ENCODE measurements at places on chromosomes 2 and 18.

GRCh38 chr2:182302174-182302573 is 124.7 kb downstream of the PDE1A start:
- DNase-seq: no peak

DNA sequence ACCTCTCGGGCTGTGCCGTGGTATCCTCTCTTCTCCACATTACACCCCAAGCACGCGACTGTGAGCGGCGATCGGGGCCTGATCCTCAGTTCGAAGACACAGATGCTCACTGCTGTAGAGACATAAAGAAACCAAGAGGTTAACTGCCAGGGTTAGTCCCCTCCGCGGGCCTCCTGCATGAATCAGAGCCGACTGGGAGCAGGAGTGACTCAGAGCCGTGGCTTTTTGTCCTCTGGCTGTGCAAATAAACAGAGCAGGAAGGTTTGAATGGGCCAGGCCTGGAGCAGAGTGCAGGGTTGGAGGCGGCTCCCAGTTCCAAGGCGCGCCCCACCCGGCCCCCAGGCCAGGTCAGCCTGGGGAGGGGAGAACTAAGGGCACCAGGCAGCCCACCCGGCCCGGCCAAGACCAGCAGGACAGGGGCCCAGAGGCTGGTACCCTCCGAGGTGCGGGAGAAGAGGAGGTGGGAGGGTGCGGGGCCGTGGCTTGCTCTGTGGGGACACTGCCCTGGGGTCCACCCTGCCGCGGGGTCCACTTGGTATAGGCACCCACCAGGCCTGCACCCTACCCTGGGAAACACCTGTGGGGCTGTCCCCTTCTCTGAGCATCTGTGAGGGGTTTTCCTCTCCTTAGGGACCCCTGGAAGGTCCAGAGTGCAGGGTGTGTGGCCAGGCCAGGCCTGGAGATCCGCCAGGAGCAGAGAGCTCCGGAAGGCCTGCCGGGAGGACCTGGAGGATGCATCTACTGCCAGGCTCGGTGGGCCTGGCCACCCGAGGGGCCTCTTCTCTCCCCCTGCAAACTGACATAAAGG is 16.5 kb downstream of the TWIST2 start:
- no peak for DNase-seq

- DNase-seq: no peak
Measured at GRCh38 chr2:159138642-159139182, 147.8 kb downstream of the WDSUB1 start.

DNA sequence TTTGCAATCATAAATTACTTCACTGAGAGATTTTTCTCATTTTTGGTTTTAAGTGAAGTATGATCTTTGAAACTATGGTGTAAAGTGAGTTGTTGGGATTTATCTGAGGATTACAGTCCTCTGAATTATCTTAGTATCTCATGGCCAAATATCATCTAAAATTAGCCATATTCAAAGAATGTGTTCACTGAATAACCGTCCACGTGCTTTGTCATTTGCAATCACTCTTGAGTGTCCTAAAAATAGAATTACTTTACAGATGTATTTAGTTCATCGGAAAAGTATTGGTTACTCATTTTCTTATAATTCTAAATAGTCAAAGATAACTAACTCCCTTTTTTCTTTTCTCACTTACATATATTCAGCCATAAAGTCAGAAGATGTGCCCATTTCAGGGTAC is 141.2 kb downstream of the RTN4 start:
- DNase-seq: no peak

- no peak for DNase-seq
Measured at GRCh38 chr2:146278881-146279280, 1565.9 kb upstream of the ACVR2A start.

DNA sequence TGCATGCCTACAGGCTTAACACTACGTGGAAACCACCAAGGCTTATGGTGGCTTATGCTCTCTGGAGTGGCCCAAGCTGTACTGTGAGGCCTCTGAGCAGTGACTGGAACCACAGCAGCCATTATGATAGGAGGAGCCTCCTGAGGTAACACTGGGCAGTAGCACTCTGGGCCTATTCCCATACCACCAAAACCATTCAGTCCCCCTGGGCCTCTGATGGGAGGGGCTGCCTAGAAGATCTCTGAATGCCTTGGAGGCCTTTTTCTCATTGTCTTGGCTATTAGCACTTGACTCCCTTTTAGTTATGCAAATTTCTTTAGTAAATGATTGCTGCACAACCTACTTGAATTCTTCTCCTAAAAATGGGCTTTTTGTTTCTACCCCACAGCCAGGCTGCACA is 985.0 kb downstream of the DPP10 start:
- no peak for DNase-seq
